ENCODE measurements at places on chromosomes 16 and 17.

DNA sequence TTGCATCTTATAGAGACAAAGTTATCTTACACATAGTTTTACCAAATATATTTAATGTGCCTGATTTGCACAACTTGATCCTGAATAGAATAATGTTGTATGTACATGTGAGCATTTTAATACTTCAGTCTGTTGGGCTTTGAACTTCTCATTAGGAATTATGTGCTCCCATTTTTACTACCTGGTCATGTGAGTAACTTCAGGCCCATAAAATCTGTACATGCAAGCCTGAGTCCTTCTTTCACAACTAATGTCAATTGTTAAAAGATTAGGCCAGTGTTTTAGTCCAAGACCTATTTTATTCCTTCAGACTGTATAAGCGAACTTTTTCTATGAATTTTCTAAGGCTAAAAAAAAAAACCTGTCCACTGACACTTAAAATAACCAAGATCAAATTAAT lies 715.4 kb downstream of the CDH8 start:
- no peak for DNase-seq

DNA sequence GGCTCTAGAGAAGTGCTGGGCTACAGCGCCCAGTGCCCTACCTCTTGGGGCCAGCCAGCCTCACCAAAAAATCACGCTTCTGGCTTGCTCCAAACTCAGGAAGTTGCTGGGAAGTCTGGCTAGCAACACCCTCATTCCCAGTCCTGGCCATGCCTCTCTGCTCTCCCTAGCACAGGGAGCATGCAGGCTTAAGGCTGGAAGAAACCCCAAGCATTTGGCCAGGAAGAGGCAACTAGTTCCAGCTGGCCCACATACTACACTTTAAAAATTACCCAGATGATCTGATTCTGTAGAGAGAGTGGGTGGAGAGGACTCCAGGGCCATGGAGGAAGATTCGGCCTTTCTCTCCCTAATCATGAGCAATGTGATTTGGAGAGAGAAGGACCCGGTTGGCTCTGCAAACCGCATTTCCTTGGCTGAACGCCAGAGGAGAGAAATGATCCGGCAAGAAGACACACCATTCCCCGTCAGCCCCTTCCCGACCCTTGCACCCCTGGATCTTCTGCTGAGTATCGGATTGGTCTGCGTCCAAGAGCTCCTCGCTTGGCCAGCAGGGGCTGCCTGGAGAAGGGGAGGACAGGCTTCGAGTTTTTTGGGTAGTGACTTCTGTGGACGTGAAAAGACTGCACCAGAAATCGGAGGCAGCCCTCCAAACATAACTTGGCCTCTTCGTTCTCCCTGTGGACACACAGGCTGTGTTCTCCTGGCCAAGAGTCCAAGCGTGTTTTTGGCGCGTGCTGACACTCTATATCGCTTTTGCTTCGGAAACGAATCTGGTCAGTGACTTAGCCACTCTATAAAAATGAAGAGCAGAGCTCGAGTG lies 406.3 kb downstream of the WWOX start:
- no peak for DNase-seq

DNA sequence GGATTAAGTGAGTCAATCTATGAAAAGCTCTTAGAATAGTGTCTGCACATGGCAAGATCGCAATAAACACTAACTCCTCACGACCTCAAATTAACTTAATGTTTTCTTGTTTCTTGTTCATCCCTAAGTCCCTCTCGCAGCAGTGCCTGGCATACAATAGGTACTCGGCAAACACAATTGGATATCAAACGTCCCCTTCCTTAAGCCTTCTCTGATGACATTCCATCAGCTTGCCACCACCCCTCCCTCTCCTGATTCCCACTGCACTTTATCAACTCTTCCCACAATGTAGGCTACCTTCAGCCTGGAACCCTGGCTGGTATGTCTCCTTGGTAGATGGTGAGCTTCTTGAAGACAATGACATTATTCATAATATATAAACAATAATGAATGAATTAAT lies 33.3 kb downstream of the CCDC42 start:
- no peak for DNase-seq

DNA sequence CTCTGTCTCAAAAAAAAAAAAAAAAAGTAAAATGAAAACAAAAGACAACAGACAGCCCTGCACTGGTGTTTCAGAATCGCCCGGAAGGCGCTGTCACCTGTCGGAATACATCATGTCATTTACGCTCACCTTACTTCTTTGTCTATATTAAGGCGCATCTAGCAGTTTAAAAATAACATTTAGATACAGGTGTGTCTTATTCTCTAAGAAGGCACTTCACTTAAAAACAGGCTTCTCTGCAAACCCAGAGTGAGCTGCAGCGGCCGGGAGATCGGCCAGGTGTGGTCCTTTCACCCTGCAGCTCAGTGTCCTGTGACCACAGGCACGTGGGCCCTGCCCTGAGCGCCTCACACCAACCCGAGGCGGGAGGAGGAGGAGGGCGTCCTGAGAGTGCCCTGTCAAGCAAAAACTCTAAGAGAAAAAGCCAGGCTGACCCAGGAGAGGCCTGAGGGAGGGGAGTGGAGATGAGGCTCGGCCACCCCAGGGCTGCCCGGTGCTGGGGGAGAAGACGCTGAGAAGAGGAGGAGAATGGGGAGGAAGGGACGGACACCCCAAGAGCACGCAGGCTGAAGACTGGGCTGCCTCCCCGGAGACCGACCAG lies 3.3 kb upstream of the LMF1 start:
- DNase-seq = peak; percentile 73

DNA sequence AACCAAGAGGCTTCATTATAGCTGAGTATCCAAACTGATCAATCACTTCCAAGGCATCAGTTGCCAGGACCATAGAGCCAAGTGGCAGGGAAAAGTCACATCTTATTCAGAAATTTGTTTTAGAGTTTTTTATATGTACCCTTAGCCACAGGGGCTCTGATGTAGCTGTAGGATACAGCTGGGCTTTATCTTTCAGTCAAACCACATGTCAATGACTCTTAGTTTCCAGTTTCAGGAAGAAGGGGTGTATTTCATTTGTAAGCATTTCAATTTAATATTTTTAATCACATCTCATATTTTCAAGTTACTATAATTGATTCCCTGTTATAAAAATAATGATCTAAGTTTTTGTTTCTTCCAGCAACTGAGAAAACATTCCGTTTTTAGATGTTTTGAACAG lies 2.9 kb upstream of the FLCN start:
- DNase-seq = no peak

DNA sequence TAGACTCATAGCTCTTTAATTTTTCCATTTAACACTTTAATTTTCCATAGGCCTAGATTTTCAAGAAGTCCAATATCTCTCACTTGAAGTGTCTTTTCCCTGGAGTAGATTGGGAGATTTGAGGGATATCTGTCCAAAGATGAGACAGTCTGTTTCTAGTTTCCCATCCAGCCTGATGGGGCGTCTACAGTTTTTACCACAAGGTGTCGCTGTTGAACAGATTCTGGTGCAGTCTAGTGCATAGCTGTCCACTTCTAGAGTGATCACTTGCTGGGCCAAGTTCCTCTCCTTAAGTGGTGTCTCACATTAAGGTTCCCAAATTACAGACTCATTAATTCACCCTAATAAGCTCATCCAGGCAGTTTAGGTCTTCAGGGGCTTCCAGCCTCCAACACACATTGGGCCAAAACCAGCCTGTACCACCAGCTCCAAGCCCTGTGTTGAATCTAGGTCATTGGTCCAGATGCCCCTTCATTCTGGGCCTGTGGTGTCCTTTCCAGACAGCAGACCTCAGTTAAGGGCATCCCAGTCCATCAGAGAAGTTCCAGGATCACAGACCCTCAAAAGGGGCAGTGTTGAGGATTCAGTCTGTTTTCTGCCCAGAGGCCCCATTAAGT lies 9.4 kb downstream of the SNX20 start:
- no peak for DNase-seq

- DNase-seq = no peak
Measured at GRCh38 chr17:50440172-50440837, 14.3 kb downstream of the ACSF2 start.

DNA sequence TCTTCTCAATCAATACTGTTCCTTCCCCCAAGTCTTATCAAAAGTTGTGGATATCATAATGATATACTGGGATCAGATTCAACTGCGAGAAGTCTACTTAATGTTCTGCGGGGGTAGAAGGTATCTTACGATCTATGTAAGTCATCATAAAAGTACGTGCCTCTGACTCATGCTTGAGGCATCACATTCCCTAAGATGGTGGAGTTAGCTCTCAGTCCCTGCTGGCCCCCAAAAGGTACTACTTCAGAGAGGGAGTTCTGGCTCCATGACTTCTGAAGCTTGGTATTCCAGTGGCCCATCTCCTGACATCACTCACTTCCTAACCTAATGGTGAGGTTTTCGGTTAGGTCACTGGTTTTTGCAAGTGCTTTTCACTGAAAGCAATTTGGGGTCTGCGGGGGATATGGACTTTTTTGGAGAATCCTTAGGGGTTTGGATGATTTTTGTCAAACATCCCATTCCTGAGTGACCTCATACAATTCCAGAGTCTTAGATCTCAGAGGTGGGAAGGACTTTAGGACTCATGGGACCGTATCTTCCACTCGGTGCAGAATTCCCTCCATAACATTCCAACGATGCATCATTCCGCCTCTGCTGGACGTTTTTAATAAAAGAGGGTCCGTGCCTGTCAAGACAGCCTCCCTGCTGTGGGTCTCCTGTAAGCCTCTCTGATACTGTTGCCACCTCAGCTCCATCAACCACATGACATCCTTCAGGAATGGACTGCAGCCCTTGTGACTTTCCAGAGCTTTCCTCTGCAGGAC lies 74.3 kb downstream of the DYNLRB2 start:
- peak; percentile 57 for DNase-seq

DNA sequence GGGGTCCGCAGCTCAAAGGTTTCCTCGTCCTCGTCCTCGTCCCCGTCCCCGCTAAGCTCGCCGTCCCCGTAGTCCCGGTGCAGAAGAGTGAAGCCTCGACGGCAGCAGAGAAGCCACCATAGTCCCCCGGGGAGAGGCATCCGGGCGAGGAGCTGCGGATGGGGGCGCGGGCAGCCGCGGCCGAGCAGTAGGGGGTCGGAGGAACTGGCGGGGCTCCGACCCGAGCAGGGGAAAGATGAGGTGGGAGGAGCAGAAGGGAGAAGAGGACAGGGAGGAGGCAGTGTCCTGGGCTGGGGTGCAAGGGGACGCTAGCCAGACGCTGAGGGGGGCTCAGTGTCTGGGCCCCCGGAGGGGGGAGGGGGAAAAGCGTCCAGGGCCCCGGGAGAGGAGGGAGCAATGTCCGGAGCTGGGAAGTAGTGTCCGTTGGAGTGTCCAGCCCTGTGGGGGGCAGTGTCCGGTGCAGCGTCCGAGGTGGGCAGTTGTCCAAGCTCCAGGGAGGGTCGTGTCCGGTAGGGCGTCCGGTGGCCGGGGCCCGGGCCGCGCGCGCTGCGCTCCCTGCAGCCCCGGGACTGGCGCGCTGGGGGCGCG lies at the start of gene PLEKHH3:
Gene PLEKHH3 (minus strand): TSS at position 571 of the 588 bp plus-strand sequence. CDS start 431 bp downstream, at position 140.
- DNase-seq = no peak

DNA sequence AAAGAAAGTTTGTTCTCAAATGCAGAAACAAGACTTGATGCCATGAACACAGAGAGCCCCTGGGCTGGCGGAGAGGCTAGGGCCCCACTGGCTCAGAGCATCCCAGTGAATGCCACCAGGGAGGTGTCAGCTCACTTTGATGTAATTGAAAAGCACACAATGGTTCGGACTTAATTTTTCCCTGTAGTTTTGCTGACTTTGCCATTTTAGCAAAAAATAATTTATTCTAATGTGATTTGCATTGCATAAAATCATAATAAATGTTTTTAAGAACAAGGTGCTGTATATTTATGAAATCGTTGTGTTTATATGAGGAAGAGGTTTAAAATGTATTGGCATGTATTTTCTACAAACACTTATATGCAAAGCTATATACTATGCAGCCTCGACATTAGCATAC lies 140.5 kb downstream of the HS3ST4 start:
- DNase-seq = no peak

GRCh38 chr17:21194703-21195102 lies 19.3 kb downstream of the TMEM11 start:
- no peak for DNase-seq

DNA sequence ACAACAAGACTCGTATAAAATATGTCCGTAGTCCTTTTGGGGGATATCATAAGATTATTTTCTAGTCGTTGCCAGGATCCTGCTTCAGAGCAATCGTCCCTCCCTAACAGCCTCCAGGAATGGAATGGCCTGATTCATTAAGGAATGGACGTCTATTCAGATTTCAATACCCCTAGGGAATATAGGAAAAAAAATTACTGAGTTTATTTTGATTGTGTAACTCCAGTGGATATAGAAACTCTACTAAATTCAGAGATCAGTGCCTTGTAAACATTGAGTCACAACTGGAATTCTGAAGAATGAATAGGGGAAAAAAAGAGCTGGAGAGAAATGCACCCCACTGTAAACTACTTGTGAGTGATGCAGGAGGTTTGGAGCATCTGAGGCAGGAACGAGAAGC lies 1171.5 kb upstream of the GOT2 start:
- DNase-seq = no peak

All from SW480 (cell line).